Right atrium auricular region (tissue), 2 donors: ENCODE measurements at places on chromosomes 1 and 21. TPM values are rescaled to one million over a fixed set of nuclear protein-coding genes. Genes with fewer than 3 reads are reported as not detected.

DNA sequence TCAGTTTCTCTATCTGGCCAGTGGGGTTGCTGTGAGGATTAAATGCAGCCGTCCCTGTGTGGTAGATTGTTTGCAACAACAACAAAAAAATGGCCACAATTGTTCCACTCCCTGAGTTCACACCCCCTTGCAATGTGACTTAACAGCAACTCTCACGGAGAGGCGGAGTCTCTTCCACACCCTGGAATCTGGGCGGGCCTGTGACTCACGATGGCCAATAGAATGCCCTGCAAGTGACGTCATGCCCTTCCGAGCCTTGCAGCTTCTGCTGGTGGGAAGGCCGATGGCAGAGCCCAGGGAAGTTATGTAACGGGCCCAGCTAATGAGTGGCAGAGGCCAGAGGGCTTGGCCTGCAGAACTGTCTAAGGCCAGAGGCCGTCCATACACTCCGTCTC is 87.9 kb downstream of the RIPK4 start:
- peak; percentile 97 for DNase-seq

PALMD gene
- 78.7 TPM for total RNA-seq

DNA sequence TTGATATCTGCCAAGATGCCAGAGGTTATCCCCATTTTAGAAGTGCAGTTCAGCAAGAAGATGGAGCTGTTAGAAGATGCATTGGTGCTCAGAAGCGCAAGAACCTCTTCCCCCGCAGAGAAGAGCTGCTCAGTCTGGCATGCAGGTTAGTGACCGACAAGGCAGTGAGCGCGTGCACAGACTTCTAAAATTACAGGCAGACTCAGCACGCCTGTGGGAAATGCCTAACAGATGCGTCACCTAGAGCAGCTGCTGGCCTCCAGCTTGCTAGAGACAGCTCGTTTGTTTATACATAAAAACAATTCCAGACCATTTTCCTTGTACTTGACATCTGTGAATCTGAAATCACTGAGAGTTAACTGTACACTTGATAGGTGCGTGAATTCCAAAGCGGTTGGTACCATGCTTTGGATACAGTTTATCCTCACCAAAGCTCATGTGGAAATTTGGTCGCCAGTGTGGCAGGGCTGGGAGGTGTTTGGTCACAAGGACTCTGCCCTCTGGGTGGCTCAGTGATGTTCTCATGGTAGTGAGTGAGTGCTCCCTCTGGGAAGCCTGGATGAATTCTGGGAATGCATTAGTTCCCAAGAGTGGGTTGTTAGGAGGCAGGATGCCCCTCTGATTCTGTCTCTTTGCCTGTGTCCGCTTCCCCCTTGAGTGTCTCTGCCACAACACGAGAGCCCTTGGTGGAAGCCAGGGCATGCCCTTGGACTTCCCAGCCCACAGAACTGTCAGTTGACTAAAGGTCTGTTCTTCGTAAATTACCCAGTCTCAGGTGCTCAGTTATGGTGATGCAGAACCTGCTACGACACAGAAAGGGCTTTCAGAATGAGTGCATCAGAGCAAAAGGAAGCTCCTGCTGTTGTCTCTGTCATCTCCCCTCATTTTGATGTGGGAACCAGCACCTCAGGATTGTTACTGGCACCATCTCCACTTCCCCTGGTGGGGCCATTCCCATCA is 24.4 kb downstream of the SNAP47 start:
- DNase-seq: peak; percentile 75

DIRAS3 gene
- 0.96 TPM for total RNA-seq

DNA sequence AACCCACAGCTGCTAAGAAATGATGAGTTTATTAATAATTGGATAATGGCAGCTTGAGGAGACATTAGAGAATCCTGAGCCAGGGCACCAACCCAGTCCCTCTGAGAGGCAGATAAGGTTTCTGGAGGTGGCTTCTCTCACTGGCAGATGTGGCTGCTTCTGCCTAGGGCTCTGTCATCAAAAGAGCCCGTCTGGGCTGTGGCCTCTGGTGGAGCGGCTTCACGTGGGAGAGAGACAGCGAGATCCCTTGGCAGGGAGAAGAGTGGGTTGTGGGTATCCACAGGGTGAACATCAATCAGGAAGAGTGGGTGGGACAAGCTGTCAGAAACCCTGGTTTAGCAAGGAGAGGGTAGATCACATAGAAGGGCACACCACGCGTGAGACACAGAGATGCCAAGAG is 30.0 kb downstream of the VWA5B1 start:
- DNase-seq: no peak

CLCA1 gene
- total RNA-seq: not detected

DNA sequence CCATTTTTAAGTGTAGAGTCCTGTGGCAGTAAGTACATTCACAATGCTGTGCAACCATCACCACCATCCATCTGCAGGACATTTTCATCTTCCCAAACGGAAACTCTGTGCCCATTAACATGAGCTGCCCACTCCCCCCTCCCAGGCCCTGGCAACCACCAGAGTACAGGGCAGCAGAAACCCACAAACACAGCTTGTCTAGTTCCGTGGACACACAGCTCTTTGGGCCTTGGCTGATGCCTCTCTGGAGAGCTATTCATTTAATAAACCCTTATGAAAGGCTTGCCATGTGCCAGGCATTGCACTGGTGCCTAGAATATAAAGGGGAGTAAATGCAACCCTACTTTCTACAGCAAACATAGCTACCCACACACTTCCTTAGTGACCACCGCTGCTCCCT is 28.0 kb downstream of the STUM start:
- no peak for DNase-seq

S100A7A gene
- not detected for total RNA-seq

DNA sequence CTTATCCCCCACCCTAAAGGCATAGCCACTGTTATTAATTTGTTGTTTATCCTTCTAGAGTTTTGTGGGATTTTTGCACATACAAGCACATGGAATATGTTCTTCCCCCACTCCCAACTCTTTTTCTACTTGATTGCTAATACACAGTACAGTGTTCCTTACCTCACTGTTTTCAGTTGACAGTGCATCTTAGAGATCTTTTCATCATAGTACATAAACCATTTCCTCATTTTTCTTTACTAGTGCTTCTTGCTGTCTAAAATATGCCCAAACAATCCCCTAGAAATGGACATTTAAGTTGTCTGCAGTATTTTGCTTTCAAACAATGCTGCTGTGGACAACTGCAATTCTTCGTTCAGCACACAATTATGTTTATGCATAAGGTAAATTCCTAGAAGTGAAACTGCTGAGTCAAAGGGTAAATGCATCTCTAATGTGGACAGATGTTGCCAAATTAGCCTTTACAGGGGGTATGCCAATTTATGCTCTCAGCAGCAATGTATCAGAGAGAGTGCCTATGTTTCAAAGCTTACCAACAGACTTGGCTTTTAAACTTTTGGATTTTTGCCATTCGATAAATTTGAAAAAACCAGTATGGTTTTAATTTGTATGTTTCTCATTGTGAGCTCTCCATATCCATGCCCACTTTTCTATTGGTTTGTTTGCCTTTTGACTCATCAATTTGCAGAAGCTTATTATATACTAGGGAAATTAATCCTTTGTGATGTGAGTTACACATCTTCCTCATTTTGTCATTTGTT is 132.6 kb downstream of the MRPS6 start:
- DNase-seq: no peak

DNA sequence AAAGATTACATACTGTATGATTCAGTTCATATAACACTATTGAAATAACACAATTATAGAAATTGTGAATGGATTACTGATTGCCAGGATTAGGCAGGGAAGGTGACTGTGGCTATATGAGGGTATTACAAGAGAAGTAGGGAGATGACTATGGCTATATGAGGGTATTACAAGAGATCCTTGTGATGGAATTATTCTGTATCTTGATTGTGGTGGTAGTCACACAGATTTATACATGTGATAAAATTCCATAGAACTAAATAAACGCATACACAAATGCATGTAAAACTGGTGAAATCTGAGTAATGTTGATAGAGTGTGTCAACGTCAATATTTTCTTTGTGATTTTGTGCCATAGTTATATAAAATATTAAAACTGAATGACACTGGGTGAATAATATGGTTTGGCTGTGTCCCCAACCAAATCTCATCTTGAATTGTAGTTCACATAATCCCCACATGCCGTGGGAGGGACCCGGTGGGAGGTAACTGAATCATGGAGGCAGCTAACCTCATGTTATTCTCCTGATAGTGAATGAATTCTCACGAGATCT is 615.6 kb upstream of the PKN2 start:
- DNase-seq: no peak

ACP6 gene
- 6.1 TPM for total RNA-seq

CENPF gene
- 3.3 TPM for total RNA-seq

- no peak for DNase-seq
Measured at GRCh38 chr1:156249593-156249992, 1.7 kb upstream of the PAQR6 start.

- DNase-seq: no peak
Measured at GRCh38 chr1:183859831-183860230, 54.9 kb downstream of the RGL1 start.

DNA sequence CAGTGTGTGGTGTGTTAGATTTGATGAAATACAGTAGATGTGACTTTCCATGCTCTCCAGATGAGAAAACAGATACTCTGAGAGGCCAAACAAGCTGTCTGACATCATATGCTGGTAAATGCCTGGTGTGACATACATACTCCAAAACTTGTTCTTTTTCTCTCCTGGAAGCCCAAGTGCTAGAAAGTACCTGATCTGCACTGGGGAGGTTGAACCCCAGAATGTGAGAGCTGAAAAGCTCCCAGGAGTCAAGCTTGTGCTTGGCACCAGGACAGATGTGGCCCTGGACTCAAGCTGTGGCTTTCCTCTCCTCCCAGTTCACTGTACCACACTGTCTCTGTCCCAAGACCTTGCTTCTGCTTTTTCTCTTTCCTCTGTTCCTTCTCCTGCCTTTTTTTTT is 389.0 kb upstream of the USP24 start:
- DNase-seq: no peak

- DNase-seq: no peak
Measured at GRCh38 chr1:10308001-10308400, 90.9 kb upstream of the PGD start.

- DNase-seq: peak; percentile 11
Measured at GRCh38 chr1:45297666-45298356, 28.9 kb upstream of the HPDL start.

ETV3L gene
- not detected for total RNA-seq

- DNase-seq: no peak
Measured at GRCh38 chr21:26847921-26848320, 2.7 kb upstream of the ADAMTS1 start.

GRCh38 chr1:214854126-214854875 is 228.2 kb upstream of the KCNK2 start:
- DNase-seq: no peak

DNA sequence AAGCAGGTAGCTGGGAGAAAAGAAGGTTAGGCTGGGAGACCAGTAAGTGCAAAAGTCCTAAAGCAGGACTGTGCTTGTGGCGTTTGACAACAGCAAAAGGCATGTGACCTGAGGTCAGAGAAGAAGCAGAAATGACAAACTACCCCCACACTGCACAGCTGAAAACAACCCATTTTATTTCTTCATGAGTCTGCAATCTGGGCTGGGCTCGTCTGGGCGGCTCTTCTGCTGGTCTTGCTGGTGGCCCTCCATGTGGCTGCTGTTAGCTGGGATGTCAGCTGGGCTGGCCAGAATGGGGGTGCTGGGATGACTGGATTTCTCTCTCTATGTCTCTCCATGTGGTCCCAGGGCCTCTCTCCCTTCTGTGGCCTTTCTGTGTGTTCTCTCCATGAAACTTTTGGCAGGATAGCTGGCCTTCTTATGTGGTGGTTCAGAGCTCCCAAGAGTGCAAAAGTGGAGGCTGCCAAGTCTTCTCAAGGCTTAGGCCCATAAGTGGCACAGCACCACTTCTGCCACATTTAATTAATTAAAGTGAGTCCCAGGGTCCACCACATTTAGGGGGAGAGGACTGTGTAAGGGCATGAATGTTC is 128.6 kb downstream of the RIPK4 start:
- no peak for DNase-seq

TMCO2 gene
- not detected for total RNA-seq

HORMAD1 gene
- total RNA-seq: 0.31 TPM

GRCh38 chr1:182261655-182262054 is 129.9 kb downstream of the GLUL start:
- no peak for DNase-seq

- DNase-seq: no peak
Measured at GRCh38 chr1:43708002-43708410, 670 bp downstream of the ST3GAL3 start.

DNA sequence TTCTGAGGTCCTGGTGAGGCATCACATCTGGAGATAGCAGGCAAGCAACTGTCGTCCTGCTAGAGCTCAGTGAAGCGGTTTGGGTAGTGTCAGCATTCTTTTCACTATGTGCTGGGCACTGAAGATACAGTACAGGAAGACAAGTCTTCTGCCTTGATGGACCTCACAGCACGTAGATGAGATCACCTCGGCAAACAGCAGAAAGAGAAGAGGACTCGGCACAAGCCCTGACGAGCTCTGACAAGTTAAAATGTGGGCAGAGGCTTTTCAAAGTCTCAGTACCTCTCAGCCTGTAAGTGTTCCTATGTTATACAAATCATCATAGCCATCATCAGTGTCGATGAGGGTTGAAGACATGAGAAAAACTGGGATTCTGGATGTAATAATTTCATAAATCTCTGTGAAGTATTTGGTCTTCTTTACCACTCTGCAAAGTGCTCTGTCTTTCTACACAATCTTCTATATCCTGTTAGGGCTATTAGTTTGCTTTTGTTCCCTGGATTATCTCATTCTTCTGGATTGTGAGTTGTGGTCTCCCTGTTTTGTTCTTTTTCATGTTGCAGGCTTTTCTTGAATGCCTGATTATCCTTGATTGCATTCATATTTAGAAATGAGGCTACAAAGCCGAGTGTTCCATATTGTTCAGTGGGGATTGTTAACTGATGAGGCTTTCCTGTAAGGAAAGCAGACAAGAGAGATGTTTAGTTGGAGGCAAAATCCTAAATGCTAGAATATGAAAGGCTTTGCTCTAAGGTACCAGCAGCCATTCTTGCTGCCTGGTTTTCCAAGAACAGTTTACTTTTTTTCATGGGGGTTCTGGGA is 24.2 kb downstream of the MAEL start:
- DNase-seq: no peak

GRCh38 chr1:88647249-88647645 is 36.8 kb upstream of the PKN2 start:
- no peak for DNase-seq

DNA sequence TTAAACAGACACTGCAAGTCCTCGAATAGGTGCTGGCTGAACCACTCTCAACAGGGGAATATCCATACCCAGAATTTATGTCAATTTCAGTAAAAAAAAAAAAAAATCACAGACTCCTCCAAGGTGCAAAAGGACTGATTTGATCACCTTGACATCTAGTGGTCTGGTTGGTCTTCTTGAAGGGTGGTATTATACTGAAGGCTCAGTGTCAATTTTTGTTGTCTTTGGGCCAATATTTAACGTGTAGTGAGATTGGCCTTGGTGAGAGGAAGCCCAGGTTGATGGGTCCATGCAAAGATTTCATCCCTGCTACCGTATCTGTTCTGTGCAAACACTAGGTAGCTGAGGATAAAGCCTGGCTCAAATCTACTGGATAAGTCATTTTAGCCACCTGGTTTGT is 4.0 kb upstream of the GBP5 start:
- no peak for DNase-seq

NFIA gene
- total RNA-seq: 81.3 TPM

GRCh38 chr1:64363111-64363510 is 106.8 kb upstream of the CACHD1 start:
- no peak for DNase-seq
